ENCODE measurements at places on chromosomes 5 and 9.

DNA sequence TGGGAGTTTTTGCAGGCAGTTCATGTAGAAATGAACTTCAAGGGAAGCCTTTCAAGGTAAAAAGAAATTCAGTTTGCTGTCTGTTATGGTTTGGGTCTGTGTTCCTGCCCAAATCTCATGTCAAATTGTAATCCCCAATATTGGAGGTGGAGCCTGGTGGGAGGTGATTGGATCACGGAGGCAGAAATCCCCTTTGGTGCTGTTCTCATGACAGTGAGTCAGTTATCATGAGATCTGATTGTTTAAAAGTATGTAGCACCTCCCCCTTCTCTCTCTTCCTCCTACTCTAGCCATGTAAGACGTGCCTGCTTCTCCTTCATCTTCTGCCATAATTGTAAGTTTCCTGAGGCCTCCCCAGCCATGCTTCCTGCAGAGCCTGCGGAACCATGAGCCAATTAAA, 341.4 kb downstream of the ARHGEF28 start:
- no peak for DNase-seq

GRCh38 chr5:154984946-154985516, 28.5 kb upstream of the KIF4B start:
- no peak for DNase-seq

DNA sequence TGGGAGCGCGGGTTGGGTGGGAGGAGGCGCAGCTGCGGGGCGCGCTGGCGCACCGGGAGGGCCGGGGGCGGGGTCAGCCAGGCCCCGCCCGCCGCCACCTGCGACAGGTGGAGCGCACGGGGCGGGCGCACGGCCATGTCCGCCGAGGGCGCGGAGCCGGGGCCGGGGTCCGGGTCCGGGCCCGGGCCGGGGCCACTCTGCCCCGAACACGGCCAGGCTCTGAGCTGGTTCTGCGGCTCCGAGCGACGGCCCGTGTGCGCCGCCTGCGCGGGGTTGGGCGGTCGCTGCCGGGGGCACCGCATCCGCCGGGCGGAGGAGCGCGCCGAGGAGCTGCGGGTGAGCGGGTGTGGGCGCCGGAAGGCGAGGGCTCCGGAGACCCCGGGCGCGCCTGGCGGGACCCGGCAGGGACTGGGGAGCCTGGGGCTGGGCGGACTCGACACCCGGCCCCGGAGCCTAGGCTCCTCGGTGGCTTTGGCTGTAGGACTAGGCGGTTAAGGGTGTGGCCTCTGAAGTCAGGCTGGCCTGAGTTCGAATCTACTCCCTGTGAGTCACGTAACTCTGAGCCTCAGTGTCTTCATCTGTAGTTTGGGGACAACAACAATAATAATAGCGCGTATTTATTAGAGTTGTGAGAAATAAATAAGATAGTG, at the start of gene BSPRY:
Gene BSPRY, plus strand, starts transcription at position 97 of the 650 bp plus-strand sequence. Its CDS starts 39 bp downstream, at position 136.
- DNase-seq: no peak

GRCh38 chr5:79183011-79183410, 52.9 kb upstream of the JMY start:
- DNase-seq: no peak

DNA sequence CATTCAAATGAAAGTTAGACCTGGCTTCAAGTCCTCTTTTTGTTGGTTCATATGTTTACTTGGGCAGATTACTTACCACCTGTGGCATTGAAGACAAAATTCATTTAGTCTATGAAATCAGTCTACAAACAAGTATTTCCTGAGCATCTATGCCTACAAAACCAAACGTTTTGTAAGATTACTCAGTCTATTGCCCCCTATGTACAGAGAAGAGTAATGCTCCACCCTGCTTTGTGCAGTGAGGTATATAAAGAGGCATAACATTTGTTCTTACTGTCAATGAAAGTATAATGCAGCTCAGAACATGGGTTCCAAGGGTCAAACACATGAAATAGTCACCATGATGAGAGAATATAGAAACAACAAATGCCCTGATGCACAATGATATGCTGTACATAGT, 580.7 kb downstream of the KIF4B start:
- no peak for DNase-seq
